ENCODE measurements at places on chromosomes 2 and 18. TPM values are rescaled to one million over a fixed set of nuclear protein-coding genes. Genes with fewer than 3 reads are reported as not detected.

Gene RIT2
- not detected for total RNA-seq

Gene PDE1A
- 0.36 TPM for total RNA-seq

Gene CTNNA2
- total RNA-seq: not detected

Gene ATP8B1
- 12.5 TPM for total RNA-seq

Gene FKBP1B
- total RNA-seq: 10.9 TPM

Gene ICA1L
- 2.6 TPM for total RNA-seq

Gene RAPGEF4
- 2.4 TPM for total RNA-seq

GRCh38 chr18:35610089-35610488, 28.5 kb downstream of the GALNT1 start:
- no peak for DNase-seq

DNA sequence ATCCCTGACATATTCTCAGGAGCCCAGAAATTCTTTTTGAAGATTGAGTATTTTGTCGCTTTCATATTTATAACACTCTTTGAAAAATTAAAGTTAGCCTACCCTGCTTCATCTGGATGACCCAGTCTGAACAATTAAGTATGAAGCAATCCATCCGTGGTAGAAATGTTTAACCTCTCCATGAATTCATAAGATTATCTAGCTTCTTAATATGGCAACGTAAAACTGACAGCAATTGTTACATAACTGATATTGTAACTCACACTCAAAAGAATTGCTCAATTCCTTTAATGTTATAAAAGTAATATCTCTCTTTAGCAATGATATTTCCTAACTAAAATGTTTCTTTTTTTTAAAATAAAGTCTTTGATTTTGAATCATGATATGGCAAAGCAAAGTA, 7.2 kb upstream of the ABCA12 start:
- no peak for DNase-seq

DNA sequence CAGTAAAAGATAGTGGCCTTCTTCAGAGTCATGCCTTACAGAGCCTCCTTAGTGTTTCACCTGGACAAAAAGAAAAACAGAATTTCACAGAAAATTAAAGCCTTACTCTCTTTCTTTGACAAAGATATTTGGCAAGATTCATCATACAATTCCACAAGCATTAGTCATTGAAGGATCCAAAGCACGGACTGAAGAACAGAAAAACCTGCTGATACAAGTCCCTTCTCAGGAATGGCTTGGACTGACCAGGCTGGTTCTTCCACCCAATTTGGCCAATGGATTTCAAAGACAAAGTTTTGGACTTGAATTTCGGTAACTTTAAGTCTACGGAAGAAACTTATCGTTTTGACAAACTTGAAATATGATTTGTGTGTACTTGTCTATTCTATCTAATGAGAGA, 39.1 kb upstream of the GALNT3 start:
- peak; percentile 14 for DNase-seq

DNA sequence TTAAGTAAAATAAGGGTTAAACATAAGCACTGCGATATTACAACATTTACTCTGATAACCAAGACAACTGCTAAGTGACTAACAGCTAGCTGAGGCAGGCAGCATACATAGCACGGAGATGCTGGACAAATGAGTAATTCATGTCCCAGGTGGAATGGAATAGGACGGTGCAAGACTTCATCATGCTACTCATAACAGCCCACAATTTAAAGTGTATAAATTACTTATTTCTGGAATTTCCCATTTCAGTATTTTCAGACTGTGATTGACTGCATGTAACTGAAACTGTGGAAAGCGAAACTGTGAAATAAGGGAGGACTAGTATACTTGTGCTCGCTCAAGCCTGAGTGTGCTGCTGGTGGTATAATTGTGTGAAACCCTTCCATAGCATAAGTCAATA, 12.9 kb downstream of the IER3IP1 start:
- DNase-seq: peak; percentile 44

DNA sequence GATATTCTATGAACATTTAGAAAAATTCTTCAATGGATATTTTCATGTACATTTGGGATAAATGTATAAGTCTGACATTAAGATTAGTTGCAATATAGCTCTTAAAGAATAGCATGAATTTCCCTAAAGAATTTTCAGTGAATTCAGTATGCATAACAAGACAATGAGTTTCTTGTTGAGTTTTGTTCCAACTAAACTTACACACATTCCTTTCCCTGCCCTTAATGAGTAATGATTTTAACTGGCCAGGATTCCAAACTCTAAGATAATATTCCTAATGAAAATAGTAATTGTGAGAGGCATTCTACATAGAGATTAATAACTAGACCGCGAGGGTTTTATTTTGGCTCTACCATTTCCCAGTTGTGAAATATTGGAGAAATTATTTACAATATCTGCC, 390.3 kb upstream of the GALNT5 start:
- no peak for DNase-seq

DNA sequence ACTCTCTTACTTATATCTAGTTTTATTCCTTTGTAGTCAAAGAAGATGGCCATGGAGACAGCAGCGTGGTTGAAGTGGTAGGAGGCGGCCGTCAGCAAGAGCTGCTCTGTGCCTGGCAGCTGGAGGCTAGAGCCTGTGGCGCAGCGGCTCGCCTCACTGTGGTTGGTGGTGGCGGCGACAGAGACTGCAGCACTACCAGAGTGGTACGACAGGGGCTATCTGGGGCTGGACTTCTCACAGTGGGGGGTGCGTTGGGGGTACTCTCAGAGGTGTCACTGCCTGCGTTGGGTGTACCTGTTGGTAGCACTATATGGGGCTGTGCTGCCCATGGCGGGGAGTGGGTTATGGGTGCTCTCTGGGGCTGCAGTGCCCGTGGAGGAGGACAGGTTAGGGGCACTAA, 8.5 kb upstream of the ANKRD62 start:
- no peak for DNase-seq

GRCh38 chr2:218021536-218022071, 18.8 kb upstream of the TNS1 start:
- no peak for DNase-seq

DNA sequence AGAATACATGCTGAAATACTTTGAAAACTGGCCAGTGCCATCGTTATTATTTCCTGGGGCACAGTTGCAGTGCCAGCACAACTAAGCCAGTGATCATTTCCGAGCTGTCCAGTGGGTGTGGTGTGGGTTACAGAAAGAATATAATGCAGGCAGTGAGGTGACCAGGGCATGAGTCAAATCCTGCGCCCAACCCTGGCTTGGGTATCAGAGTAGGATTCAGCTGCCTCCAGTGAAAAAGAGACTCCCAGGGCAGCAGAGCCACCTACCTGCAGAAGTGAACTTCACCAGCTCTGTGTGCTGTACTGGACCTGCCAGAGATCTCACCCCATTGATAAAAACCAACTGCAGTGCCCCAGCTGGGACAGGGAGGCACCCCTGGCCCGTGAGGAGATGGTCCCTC, 18.0 kb downstream of the SLC9A2 start:
- DNase-seq: no peak

DNA sequence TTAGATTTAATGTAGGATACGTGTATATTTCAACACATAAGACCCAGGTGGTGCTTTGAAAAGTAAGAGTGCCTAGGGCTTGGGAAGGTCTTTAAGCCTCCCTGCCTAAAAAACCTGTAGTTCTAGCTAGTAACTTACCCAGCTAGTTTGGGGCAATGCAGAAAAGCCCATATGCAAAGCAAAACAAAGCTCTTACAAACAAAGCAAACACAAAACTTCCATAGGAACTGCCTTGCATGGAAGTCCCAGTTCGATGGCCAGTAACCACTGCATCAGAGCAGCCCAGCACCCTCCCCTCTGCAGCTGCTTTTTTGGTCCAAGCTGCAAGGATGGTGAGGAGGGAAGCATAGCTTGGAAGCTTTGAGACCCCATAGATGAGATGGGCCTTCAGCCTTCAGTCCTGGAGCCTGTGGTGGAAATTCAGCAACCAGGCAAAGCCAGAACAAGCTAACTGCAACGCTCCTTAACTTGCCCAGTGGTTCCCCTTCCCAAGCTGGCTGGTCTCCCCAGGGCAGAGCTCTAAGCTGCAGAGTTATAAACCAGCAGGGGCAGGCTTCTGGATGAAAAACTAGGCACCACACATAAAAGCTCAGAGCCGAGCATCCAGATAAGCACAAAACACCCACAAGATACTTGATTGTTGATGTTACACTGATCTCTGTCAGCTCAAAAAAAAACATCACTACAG, 16.2 kb downstream of the C2orf76 start:
- no peak for DNase-seq
